ENCODE measurements at places on chromosomes 3 and 15.

DNA sequence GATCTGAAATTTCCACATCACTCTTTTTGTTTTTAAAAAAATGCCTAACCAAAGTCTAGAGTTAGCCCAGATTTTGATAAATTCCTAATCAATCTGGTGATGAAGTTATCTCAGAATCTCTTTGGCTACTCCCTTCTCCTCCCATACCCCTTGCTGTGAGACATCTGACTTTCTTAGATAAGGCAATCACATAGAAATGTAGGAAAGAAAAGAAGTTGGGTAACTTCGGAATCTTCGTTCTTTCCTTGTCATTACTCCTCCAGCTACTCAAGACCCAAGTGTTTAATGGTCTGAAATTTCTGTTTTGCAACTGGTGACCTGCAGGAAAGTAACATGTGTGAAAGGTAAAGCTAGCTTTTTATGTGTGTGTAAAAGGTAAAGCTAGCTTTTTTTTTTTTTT, 37.8 kb downstream of the MYL3 start:
- no peak for DNase-seq

GRCh38 chr3:159082519-159082918, 280.7 kb downstream of the MFSD1 start:
- no peak for DNase-seq

- no peak for DNase-seq
These were observed 104.8 kb downstream of the FILIP1L start for GRCh38 chr3:100009276-100010086.

GRCh38 chr15:60370869-60371136, 27.0 kb downstream of the ANXA2 start:
- DNase-seq, result no peak

- no peak for DNase-seq
These were observed 39.1 kb downstream of the SCAPER start for GRCh38 chr15:76866008-76866407.
